Activated CD8-positive, alpha-beta memory T cell treated with anti-CD3 and anti-CD28 coated beads for 1 hour (primary cell): ENCODE measurements at places on chromosomes 11 and 22.

- no peak for DNase-seq
These were observed 20.3 kb downstream of the DKK3 start for GRCh38 chr11:11988099-11988651.

GRCh38 chr11:4213746-4214145, 119.1 kb downstream of the RRM1 start:
- DNase-seq, result no peak

DNA sequence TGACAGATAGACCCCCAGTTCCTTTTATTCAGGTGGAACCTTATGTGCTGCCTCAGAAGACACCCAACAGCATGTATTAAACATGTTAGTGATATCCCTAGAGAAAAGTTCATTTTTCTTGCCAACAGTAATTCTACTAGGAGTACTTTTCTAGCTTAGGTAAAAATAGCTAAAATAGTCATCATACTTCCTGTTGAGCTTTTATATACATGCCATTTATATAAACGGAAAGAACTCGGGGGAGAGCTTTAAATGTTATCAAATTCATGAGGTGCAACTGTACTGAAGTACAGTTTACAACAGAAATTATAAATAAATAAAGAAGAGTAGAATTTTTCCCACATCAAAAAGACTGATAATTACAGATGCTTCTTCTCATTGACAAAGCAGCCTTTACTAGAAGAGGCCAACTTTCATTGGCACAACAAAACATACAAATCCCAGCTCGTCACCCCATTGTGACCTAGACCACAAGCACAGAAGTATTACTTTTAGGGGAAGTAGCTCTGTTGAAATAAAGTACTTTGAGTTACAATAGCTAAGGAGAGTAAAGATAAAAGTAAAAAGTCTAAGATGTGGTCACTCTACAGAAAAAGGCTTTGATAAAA, 59.1 kb upstream of the POU2AF2 start:
- no peak for DNase-seq

- no peak for DNase-seq
These were observed 151.1 kb upstream of the CHORDC1 start for GRCh38 chr11:90373971-90374370.

- DNase-seq, result no peak
These were observed 23.3 kb downstream of the MYH9 start for GRCh38 chr22:36364255-36365019.
